ENCODE measurements at places on chromosomes 7 and 10.

DNA sequence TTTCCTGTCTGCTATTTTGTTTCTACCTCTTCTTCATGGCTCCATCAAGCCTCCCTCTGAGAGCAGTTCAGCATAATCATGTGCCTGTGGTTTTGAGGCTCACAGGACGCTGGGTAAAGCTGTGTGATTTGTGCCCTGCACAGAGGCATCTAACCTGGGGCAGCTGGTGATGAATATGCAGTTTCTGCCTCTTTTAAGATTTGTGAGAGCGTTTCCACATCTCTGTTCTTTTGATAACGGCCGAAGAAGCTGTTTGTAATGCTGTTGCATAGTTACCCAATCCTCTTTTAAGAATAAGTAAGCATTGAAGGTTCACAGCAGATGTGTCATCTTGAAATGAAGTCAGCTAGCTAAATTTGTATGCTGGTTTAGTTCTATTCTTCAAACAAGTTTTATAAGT lies 45.2 kb downstream of the PNLIPRP3 start:
- DNase-seq = no peak

GRCh38 chr7:112510001-112510742 lies 29.4 kb downstream of the LSMEM1 start:
- no peak for DNase-seq

- no peak for DNase-seq
Measured at GRCh38 chr10:50541317-50541716, 82.4 kb downstream of the SGMS1 start.

- DNase-seq = peak; percentile 66
Measured at GRCh38 chr10:76675951-76676587, 961.5 kb downstream of the KCNMA1 start.

DNA sequence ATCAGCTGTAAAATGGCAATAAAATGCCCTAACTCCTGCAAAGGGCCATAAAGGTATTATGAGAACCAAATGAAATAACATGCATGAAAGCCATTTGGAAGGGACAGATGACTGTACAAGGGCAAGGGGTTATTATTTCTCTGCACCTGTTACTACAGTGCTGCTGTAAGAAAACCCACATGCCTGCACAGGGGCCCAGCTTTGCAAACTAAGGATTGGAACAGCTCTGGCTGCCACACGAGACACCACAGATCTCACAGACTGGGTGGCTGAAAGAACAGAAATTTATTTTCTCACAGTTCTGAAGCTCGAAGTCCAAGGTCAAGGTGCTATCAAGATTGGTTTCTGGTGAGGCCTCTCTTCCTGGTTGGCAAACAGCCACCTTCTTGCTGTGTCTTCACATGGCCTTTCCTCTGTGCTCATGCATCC lies 409.0 kb upstream of the NRP1 start:
- no peak for DNase-seq

- DNase-seq = no peak
Measured at GRCh38 chr7:25303281-25304181, 75.2 kb upstream of the NPVF start.

GRCh38 chr10:71209731-71210541 lies 2.4 kb upstream of the UNC5B start:
- no peak for DNase-seq

DNA sequence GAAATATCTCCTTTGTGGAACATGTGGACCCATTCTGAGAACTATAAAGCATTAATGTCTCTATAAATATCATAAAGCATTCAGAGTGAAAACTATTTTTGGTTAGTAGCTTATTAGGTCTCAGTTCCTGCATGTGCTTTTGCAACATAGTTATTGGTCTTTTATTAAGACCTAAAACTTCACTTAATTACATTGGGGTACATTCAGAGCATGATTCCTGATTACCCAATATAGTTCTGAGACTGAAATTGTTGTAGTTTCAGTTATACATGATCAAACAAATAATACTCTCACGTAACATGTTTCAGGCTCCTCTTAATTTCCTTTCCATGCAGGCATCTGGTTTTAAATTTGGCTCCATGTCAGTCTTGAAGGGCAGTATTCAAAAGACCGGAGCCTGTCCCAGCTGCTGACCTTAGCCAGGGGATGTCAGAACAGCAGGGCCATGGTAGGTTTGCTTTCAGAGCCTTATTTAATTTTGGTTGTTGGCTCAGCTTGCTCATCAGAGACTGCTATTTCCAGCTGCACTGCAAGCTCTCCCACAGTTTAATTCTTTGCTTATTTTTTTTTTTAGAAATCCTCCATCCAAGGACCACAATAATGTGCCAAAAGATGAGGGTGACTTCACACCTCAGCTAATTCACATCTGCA lies 447.8 kb upstream of the FZD8 start:
- DNase-seq = no peak

DNA sequence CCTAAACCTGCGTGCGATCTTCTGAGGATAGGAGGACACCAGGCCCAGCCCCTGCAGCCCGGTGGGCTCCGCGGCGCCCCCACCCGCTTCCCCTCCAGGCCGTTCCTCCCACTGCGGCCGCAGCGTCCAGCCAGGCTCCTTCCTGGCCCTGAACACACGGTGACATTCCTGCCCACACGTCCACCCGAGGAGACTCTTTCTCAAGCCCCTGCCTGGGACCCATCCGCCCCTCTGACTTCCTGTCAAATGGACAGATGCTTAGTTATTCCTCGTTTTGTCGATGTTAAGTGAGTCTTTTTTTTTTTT lies 32.4 kb upstream of the RNF32 start:
- no peak for DNase-seq

DNA sequence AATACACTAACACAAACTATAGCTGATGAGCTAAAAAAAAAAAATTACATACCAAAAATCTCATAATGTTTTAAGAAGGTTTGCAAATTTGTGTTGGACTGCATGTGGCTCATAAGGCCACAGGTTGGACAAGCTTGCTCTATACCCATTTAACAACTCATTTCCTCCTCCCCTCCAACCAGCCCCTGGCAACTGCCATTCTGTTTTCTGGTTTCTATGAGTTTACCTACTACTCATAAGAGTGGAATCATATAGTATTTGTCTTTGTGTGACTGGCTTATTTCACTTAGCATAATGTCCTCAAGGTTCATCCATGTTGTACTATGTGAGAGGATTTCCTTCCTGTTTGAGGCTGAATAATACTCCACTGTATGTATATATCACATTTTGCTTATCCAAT lies 100.4 kb upstream of the ARHGAP21 start:
- no peak for DNase-seq

DNA sequence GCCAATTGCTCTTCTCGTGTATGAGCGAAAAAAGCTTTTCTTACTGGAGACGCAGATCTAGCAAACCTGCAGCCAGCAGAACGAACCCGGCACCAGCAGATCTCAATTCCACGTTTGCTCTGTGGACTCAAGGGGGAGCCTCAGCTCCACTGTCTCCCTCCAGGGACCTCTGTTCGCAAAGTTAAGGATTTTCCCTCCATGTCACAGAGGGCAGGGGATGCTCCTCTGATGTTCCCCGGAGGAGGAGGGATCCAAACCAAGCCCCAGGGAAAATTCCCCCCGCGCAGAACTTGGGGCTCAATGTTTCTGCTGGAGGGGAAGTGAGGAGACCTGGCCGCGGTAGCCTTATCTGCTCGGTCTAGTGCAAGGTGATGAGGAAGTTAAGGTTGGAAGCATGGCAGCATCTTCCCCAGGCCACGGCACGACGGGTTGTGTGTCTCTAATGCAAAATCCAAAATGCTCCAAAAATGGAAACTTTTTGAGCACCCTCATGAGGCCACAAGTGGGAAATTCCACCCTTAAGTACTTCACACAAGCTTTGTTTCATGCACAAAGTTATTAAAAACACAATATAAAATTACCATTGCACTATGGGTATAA lies 9.0 kb downstream of the IQCE start:
- DNase-seq = no peak
